ENCODE measurements at places on chromosomes 5 and 9.

DNA sequence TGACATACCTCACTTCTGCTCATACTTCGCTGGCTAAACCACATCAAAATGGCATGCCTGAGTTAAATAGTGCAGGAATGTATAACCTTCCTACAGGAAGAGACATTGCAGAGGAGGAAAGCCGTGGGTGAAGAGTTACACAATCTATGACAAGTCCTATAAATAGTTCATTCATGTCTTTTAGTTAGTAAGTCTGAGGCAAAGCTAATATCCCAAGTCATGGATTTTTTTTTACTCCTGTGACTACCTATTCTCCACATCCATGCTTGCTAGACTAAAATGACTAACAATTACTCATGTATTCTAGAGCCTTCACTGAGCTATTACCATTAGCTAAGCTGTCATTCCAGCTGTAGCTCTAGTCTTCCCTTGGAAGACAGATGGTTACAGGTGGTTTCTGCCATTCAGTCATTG is 391.3 kb downstream of the NR2F1-AS1 start:
- no peak for DNase-seq

DNA sequence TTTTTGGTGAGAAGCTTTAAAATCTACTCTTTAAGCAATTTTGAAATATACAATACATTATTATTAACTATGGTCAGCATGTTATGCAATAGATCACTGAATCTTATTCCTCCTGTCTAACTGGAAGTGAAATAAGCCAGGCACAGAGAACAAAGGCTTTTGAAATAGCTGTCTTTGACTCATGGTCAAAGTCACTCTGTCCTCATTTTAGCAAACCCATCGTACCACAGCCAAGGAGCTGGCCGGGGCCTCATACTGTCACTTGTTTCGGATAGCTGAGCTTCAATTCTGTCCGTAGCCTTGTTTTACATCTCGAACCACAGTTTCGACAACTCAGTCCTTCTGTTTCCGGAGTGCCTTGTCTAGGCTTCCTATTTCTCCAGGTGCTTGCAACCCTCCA is 19.2 kb downstream of the ADCY2 start:
- no peak for DNase-seq

DNA sequence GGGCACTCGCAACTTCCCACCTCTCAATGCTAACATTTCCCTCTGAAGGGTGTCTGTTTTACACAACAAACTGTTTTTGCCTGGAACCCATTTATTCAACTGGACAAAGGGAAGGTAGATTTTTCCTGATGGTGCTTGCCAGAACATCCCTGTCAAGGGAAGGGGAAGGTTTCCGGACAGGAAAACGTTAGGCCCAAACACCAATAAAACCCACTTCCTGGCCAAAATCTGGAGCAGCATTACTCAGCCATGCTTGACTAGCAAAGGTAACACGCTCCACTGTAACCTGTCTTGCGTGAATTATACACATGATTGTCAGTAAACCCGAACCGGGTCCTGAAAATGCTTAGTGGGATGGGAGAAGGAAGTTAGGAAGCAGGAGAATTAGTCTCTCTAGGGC is 90.2 kb downstream of the SAXO1 start:
- DNase-seq = no peak

DNA sequence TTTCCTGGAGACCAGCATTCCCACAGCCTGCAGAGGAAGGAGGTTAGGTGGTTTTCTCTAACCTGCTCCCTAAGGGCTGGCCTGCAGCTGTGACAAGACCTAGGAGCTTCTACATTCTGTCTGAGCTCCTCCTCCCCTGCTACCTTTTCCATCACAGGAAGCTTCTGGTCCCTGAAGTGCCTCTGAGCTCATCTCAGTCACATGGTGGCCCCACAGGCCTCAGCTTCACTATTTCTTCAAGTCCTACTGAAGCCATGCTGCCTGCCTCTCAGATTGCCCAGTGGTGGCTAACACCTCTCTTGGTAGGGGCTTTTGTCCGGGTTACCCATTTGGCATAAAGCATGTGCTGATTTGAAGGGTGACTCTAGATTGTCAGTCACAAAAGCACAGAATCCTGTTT is 259.4 kb downstream of the CRB2 start:
- DNase-seq = no peak

GRCh38 chr9:127283917-127284497 is 19.4 kb downstream of the GARNL3 start:
- DNase-seq = no peak

GRCh38 chr5:180112181-180112861 is 40.8 kb upstream of the RNF130 start:
- no peak for DNase-seq

DNA sequence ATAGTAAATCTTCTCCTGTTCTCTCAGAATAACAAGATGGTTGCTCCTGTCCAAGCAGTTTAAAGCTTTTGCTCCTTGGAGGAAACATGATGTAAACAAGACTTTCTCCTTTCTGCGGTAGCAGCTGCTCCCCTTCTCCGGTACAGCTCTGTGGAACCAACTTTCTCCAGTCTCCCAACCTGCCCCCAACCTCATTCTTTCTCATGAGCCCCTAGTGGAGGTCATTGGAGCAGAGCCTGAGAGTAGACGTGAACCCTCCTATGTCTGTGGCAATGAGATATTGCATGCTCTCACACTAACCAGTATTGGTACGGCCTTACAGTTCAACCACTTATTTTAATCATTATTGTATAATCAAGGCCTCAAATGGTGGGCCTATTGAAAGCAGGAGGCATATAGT is 483.8 kb upstream of the CDH10 start:
- no peak for DNase-seq

- DNase-seq = no peak
Measured at GRCh38 chr5:168941901-168942300, 359.0 kb downstream of the SLIT3 start.

Data from NCI-H1417 treated with DMSO at 0.1 percent for 48 hours (cell line).